NCI-H524 treated with DMSO at 0.1 percent for 48 hours (cell line): ENCODE measurements at places on chromosomes 1 and 21.

- DNase-seq, result no peak
Observed at GRCh38 chr1:202834771-202835547, 24.2 kb downstream of the PCAT6 start.

GRCh38 chr1:222784371-222784770, 30.5 kb upstream of the DISP1 start:
- no peak for DNase-seq

DNA sequence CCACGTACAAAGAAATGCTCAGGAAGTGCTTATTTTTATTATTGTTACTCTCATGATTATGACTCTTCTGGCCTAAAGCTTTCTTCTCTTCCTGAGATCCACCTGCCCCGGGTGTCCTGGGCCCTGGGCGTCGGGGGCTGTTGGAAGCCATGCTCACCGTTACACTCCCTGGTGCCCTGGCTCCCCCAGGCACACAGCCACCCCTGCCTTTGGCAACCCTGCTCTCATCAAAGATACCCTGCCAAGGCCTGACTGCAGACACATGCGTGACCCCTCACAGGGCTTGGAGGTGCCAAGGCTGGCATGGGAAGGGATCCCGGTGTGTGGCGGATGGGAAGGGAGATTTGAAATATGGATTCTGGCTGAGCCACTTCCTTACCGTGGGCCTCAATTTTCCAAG, 3.3 kb upstream of the KISS1 start:
- DNase-seq, result no peak

DNA sequence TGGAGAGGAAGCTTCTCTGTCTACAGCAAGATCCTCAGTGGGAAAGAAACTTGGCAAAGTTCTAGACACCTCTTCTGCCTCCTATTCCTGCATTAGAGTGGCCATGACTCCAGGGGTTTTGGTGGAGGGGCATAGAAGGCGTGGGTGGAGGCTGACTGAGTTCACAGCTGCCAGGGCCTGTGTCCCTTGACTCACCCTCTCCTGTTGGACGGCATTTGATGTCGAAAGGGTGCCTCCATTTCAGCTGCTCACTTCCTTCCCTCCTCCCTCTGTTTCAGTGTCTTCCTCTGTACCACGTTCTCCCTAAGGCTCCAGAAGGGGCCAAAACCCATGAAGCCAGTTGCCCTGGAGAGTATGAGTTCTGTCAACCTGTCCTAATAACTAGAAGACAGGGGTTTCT, 632 bp downstream of the TMEM79 start:
- no peak for DNase-seq

- DNase-seq, result no peak
Observed at GRCh38 chr1:159223004-159223403, 18.3 kb downstream of the ACKR1 start.

- no peak for DNase-seq
Observed at GRCh38 chr21:41620982-41621381, 113.0 kb upstream of the TMPRSS2 start.

GRCh38 chr1:173039626-173040025, 11.1 kb downstream of the TNFSF18 start:
- no peak for DNase-seq

DNA sequence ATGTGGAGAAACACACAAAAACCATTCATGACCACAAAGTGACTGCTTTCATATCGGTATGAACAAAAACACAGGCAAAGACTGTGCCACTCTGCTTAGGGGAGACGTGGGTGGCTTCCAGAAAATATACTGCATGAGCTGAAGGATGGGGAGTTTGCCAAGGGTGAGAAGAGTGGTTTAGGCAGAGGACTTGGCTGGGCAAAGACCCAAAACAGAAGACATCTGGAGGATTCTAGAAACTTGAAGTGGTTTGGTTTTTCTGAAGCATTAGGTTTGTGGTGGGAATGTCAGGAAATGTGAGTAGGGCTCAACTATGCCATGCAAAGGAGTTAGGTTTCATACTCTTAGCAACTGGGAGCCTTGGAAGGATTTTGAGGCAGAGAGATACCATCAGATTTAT, 26.6 kb upstream of the DNM3 start:
- DNase-seq, result no peak

GRCh38 chr1:45012639-45013278, 705 bp downstream of the UROD start:
- DNase-seq, result no peak

- DNase-seq, result no peak
Observed at GRCh38 chr1:243507001-243507671, 251.3 kb downstream of the SDCCAG8 start.

- DNase-seq, result no peak
Observed at GRCh38 chr1:213523781-213524398, 463.9 kb upstream of the PROX1 start.

DNA sequence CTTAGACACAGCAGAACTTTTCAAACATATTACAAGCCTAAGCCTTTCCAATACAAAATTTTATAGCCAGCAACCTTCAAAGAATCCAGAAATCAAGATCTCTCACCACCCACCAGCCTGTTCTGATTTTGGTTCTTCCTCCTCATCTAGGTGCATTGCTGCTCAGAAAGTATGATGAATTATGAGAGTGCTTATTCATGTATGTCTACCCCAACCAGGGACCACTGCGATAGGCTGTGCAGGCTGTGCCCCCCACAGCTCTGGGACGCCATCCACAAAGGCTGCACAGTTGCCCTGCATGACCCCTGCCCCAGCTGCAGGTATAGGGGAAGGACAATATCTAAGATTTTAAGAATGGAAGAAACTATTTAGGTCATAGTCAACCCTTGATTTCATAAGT, 55.4 kb downstream of the WDR64 start:
- no peak for DNase-seq

DNA sequence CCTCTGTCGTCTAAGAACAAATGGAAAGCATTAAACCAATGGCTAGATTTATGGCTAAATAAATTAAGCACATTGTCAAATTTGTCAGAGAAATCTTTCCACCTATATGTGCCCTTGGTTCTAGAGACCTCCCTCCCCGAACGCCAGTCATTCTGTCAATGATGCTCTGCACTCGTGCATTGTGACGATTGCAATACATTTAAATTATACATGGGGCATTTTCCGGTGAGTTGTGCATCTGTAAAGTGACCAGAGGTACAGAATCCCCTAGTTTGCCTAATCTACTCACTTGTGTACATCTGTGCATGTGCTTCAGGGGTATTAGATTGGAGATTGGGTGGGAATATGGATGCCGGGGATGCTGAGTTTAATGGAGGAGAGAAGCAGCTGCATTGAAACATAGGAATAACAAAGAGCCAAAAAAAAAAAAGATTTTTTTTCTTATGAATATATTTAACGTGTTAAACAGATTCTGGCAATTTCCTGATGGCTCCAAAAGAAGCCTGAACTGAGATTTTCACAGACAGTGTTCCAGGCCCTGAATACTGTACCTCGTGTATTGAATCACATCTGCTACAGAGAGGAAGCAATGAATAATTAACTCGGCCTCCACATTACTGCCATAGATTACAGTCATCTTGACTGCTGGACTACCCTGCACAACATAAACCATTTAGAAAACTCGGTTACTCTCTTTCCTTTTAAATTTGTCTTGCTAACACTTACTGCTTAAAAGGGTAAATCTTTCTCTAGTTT, 149.0 kb upstream of the C1orf87 start:
- DNase-seq, result peak; percentile 29

DNA sequence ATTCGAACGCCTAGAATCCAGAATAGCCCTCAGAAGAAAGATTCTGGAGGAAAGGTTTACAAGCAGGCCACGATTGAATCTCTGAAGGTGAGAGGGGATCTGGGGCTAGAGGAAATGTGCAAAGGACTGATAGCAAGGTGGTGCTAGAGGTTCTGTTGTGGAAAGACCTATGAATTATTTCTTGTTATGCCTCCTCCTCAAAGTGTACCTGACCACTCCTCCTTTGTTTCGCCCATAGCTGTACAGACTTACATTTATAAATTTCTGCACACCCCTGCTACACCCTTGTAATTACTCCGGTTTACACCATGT, 986 bp downstream of the TCEANC2 start:
- no peak for DNase-seq

DNA sequence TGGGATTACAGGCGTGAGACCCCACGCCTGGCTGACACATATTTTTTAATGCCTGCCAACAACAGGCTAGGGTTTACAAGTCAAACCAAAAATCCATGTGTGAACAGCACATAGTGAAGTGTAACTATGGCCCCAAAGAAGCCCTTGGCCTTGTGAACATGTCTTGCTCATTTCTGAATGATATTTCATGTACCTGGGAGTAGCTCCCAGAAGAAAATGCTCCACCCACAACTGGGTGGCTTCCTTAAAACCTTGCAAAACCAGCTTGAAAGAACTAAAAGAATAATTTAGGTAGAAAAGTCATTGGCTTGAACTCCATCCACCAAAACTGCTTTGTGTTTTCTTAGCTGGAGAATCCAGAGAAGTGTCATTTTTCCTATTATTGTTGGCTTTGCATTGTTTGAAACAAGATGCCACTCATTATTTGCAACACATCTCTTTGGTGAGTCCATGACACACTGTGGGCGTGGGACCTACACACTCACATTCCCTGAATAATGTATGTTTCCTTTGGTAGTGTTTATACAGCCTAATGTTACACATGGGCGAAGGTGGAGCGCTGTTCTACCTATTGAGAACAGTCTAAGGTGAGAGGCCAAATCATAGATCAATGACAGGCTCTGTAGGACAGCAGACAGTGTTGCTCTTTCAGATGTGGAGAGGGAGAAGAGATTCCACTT, 28.5 kb upstream of the SDE2 start:
- DNase-seq, result no peak

- DNase-seq, result no peak
Observed at GRCh38 chr1:145999321-146000024, 3.1 kb upstream of the TXNIP start.

- no peak for DNase-seq
Observed at GRCh38 chr21:46183910-46184624, at the start of gene SPATC1L. TSS of gene SPATC1L (minus strand) at chr21:46184459. CDS start at chr21:46182816, 1,643 bp downstream.

DNA sequence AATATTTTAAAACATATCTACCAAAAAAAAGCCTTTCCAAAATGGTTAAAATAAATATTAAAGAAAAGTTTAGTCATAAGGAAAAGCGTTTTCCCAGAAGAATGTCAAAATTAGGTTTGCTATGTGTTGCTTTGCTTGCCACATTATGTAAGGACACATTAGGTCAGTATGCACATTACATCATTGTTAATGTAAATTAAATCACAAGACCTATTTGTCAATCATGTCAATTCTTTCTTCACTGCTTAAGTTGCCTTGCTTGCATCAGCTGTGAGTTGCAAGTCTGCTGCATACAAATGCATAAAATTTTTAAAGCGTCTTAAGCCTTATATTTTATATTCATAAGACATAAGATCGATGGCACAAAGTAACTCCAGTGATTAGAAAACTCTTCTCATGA, 448.9 kb downstream of the PCP4 start:
- DNase-seq, result no peak

GRCh38 chr1:76949503-76949902, 82.2 kb downstream of the ST6GALNAC5 start:
- DNase-seq, result no peak

GRCh38 chr1:44609412-44609767, 64.9 kb downstream of the TMEM53 start:
- no peak for DNase-seq

DNA sequence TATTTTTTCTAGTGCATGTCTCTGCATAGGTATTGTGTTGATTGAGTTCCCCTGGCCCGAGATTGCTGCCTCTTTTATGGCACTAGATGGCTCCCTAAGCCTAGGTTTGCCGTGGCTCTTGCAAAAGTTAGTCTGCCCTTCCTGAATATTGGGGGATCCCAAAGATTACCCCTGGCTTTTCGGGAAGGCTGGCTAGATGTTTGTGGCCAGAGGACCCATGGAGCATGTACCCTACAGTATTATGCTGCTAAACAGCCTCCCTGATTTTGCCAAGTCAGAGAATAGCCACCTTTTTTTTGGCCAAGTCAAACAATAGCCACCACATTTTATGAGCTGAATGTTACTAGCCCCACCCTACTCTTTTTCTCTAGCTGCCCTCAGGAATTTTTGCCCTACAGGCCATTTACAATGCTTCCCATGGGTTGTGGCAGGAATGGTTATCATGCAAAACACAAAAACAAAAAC, 343.2 kb downstream of the OLFM3 start:
- no peak for DNase-seq

- no peak for DNase-seq
Observed at GRCh38 chr1:54227891-54228310, 27.9 kb downstream of the MRPL37 start.

GRCh38 chr1:105467549-105467948, 1588.9 kb upstream of the PRMT6 start:
- DNase-seq, result no peak

GRCh38 chr1:193325771-193326170, 139.4 kb upstream of the B3GALT2 start:
- DNase-seq, result no peak

- DNase-seq, result no peak
Observed at GRCh38 chr1:72412286-72412685, 129.9 kb upstream of the NEGR1 start.

DNA sequence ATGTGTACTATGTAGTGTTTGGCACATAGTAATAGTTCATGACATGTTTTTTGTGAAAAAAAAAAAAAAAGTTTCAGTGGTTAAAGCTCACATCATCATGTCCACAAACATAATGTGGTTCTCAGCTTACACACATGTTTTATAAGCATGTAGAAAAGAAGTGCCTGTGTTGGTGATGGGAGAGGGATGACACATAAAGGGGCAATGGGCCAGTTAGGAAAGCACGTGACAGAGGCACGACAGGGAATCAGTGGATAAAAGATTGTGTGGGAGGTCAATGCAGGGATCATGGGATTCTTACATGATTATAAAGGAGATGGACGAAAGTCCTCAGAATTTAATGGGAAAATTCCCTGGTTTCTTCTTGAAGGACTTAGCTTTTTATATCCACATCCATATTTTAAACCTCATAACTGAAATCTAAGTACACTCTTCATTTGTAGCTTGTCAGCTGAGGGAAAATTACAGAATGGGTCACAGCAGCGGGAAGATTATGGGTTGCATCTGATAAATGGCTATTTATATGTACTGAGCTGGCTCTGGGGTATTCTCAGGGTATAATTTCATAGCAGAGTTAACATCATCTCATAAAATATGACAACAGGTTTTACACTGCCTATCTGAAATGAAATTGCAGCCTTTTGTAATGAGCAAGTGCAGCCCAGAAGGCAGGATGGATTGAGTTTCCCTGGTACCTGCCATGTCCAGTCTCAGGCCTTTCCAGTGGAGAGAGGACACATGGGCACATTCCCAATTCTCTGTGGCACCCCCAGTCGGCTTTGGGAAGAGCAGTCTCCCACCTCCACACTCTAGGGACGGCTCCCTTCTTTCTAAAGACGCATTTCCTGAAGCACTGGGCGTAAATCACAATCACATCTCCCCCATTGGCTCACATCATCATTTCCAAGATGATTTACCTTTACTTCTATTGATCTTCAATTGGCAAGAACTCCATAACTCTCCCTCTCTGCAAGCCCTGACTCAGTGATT, 42.3 kb upstream of the NHLH2 start:
- no peak for DNase-seq

DNA sequence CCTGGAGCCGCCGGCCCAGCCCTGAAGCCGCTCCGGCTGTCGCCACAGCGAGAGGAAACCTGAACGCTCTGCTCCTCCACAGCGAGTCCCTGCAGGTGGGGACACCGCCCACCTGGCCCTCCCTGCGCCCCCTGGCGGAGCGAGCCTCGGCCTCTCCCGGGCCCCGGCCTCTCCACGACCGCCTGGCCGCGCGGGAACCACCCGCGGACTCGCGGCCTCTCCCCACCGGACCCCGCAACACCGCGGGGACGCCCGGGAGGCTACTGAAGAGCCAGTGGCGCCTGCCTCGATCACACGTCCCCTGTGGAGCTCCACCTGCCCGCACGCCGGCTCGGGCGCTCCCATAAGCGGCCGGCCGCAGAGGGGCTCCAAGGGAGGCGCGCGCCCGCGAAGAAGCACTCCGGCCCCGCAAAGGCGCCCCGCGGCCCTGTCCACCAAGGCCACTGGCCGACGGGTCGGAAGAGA, 109.6 kb downstream of the KCNN3 start:
- no peak for DNase-seq
